GM10248 (cell line): ENCODE measurements at places on chromosomes 2 and 18.

GRCh38 chr2:43699761-43700160 lies 23.5 kb upstream of the C1GALT1C1L start:
- DNase-seq, result no peak

GRCh38 chr2:77831898-77832297 lies 309.7 kb upstream of the LRRTM4 start:
- DNase-seq, result no peak

- DNase-seq, result no peak
These were observed 74.7 kb downstream of the TNFRSF11A start for GRCh38 chr18:62399781-62400308.

DNA sequence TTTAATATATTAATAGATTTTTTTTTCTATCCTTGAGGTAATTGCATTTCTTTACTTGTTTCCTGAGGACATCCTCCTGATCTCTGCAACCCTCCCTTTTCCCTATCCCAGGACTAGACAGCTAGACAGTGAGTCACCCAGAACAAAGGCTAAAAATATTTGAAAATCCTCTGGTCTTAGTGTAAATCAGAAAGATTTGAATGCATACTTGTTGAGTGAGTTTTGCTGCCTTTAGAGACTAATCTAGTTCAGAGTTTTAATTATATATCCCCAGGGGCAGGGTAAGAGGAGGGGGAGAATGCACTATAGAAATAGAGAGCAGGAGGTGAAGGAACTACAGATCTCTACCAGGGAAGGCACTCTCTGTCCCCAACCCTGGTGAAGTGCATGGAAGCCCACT lies 202.3 kb upstream of the TCF4 start:
- no peak for DNase-seq

GRCh38 chr2:75088791-75089190 lies 110.5 kb downstream of the TACR1 start:
- DNase-seq, result no peak

DNA sequence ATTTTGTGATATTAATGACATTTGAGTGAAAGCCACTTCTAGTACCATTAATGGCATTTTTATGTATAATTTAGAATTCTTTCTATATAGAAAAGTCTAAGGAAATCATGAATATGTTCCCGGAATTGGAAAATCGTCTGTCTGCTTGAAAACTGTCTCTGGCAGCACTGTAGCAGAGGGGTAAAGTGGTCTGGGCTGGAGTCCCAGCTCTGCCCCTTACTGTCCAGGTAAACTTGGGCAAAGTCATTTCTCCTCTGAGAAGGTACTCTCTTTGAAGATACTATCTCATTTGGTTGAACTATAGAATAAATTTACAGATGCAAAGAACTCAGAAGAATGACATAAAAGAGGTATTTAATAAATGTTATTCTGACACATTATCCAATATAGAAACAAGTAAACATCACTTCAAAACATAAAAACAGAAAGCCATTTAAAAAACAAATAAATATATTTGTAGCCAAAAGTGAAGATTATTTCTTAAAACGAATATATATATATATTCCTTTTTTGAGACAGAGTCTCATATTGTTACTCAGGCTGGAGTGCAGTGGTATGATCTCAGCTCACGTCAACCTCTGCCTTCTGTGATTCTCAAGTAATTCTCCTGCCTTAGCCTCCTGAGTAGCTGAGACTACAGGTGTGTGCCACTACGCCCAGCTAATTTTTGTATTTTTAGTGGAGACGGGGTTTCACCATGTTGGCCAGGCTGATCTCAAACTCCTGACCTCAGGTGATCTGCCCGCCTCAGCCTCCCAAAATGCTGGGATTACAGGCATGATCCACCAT lies 149.8 kb upstream of the ITGA4 start:
- no peak for DNase-seq

DNA sequence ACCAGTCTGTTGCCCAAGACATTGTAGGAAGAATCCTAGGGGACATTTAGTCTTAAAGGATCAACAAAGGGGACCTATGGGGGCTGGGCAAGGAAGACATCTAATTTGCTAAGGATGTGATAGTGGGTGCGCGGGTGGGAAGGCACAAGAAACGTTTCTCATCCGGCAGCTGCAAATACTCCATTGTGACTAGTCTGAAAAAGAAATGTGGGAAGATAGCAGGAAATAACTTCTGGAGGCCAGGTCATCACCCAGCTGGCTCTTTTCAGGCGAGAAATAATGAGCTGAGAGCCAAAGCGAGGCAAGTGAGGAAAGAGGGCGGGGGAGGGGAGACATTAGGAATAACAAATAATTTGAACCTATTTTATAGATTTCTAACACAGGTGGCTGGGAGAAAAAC lies 70.3 kb upstream of the NCK2 start:
- DNase-seq, result no peak

DNA sequence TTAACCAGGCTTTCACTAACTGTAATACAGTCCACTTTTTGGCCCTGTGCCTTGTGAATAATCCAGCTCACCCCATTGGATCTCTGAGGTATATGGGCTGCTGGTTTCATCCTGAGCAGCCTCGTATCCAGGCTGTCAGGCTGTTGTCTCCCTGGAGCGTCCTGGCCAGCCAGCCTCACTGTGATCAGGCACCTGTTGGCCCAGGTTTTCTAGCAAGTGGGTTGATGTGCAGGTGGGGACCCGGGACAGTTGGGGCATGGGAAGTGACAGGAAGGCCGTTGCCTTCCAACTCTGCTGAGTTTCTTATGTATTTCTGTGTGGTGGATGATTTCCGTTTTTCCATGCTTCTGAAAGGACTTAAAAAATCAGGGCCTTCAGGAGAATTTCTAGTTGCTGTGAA lies 132.4 kb downstream of the ACOXL start:
- DNase-seq, result no peak

GRCh38 chr18:58321986-58322385 lies 278.0 kb downstream of the NEDD4L start:
- DNase-seq, result peak; percentile 73

- no peak for DNase-seq
These were observed 8.9 kb upstream of the THUMPD2 start for GRCh38 chr2:39787950-39788349.

- peak; percentile 82 for DNase-seq
These were observed 26.3 kb downstream of the MRPL35 start for GRCh38 chr2:86225581-86225980.

DNA sequence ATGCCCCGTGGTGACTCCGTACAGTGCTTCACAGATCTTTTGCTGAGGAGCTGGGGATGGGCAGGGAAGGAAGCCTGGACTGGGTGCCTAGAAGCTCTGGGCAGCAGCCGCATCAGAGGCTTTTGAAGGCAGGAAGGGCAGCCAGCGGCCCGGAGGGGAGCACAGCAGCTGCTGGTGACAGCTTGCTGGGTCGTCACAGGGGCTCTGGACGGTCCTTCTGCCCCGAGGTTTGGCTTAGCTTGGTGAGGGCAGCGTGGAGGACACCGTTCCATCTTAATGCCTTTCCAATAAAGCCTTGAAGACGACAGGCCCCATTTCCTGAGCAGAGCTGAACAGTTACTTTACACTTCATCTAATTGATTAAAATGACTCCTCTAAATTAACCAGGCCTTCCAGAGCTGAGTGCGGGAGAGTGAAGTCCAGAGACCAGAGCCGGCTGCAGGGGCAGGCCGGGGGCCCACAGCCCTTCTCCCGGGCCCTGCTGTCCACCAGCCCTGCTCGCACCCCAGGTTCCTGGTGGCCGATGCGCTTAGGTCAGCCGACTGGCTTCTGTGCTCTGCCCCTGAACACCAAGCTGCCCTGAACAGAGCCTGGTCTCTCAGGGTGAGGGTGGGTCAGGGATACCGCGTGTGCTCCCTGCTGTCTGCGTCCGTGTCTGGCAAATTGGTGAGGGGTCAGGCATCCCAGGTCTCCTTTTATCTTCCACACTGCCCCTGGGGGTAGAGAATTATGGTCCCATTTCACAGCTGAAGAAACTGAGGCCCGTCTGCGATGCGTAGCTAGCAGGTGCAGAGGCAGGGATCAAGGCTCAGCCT lies 43.5 kb downstream of the RRM2 start:
- DNase-seq, result no peak

DNA sequence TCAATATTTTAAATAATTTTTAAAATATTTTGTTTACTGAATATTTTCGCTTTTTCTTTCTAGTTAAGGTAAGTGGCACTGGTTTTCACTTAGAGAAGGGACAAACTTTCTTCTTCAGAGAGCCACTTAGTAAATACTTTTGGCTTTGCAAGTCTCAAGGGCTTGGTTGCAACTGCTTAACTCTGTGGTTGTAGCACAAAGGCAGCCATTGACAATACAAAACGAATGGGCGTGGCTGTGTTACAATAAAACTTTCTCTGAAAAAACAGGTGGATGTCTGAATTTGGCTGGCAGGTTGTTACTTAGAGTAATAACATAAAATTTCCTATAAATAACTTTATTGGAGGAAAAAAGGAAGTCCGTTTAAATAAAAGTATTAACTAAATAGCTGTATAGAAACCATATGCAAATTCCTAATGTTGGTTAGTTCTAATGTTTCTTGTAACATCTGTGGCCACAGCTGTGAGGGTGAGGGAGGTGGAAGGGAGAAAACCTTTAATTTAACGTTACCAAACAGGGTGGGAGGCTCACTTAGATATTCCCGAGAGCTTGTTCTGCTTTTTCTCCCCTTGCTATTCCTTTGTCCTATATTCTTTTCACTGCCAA lies 62.4 kb upstream of the TNP1 start:
- DNase-seq, result no peak

GRCh38 chr2:24507549-24507948 lies 16.5 kb downstream of the NCOA1 start:
- no peak for DNase-seq
